Naive B cell (primary cell): ENCODE measurements at places on chromosomes 3 and 15.

- peak; percentile 19 for DNase-seq
Observed at GRCh38 chr3:125585595-125586223, 9.6 kb downstream of the OSBPL11 start.

- DNase-seq, result no peak
Observed at GRCh38 chr15:63978511-63979261, 67.6 kb downstream of the DAPK2 start.

- DNase-seq, result no peak
Observed at GRCh38 chr15:95394186-95395067, 936.1 kb upstream of the NR2F2 start.

DNA sequence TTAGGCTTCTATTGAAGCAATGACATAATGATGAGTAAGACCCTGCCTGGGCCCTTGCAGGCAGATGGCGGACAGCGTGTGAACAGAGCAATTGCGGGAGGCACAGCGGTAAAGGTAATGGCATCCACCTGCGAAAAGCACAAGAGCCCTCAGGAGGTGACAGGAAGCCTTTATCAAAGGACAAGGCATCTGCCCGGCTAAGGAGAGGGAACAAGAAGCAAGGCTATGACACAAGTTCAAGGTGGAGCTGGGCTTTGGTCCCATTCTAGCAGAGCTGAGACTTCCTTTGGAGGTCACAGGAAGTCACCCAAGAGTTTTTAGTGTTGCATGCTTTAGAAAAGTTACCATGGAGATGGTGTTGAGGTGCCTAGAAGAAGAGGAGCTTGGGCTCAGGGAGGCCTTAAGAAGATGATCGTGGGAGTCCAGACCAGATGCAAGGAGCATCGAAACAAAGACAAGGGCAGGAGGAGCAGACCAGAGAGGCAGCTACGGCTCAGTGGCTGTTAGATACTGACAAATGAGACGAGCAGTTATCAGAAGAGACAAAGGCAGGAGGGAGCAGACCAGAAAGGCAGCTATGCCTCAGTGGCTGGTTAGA is 34.5 kb downstream of the OSBPL10 start:
- DNase-seq, result no peak

DNA sequence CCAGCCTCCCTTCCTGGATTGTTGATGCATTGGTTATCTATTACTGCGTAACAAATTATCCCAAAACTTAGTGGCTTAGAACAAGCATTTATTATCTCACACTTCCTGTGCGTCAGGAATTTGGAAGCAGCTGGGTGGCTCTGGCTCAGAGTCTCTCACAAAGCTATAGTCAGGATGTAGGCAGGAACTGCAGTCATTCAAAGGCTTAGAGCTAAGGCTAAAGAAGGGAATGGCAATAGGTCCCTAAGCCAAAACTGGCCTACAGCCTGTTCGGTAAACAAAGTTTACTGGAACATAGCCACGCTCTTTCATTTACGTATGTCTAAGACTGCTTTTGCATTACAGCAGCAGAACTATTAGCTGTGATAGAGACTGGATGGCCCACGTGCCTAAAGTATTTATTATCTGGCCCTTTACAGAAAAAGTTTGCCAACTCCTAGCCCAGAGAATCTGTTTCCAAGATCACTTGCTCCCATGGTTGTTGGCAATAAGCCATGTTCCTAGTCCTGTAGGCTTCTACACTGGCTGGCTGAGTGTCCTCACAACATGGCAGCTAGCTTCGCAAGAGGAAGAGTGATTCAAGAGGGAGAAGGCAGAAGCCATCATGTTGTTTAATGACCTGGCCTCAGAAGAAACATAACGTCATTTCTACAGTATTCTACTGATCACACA is 132.4 kb downstream of the SNRK start:
- DNase-seq, result no peak

DNA sequence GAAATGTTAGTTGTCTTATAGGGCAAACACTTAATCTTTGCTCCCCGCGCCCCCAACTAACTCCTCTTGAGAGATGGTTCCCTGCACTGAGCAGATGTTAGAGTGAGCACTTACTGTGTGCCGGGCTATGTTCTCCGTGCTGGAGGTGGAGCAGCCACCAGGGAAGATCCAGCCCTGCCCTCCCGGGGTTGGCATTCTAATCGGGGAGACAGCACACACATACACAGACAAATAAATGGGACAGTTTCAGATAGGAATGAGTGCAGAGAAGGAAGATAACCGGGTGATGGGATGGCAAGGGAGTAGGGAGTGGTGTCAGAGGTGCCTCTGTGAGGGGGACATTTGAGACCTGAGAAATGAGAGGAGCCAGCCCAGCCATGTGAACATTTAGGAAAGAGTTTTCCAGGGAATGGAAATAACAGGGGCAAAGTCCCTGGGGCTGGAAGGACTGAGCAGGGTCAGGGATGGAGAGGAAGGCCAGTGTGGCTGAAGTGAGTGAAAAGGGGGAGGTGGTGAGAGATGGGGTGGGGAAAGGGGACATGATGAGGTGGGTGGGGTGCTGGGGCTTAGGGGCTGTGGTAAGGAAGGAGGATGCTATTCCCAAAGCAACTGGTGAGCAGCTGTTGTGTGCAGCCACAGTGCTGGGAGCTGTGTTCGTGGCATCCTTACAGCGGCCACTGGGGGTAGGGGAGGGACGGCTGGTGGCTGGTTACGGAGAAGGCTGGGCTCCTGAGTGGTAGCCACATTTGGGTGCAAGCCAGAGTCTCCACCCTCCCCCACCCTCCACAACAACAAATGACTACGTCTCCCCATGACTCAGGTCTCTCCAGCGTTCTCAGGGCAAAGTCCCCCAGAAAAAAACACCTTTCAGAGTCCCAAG is 15.4 kb upstream of the FGD5 start:
- DNase-seq, result no peak

GRCh38 chr3:162764051-162764807 is 1267.6 kb downstream of the OTOL1 start:
- no peak for DNase-seq

DNA sequence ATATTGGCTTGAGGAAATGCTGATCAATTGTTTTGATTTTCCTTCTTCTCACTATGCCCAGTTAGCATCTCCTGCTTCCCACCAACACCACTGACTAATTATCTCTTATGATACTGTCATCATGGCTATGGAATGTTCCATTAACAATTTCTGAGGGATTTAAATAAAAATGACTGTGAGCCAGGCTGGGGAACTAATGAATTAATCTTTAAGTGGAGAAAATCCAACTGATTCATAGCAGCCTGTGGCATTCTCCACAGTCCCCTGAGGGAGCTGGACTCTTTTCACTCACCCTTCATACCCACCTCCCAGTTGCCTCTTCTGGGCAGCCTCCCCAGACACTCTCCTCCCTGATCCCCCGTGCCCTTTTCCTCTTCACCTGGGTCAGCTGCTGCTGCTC is 353.6 kb downstream of the CLSTN2 start:
- no peak for DNase-seq

- DNase-seq, result no peak
Observed at GRCh38 chr3:188241883-188242282, 87.9 kb downstream of the LPP start.

- DNase-seq, result no peak
Observed at GRCh38 chr15:92846741-92847140, 53.4 kb upstream of the CHD2 start.

DNA sequence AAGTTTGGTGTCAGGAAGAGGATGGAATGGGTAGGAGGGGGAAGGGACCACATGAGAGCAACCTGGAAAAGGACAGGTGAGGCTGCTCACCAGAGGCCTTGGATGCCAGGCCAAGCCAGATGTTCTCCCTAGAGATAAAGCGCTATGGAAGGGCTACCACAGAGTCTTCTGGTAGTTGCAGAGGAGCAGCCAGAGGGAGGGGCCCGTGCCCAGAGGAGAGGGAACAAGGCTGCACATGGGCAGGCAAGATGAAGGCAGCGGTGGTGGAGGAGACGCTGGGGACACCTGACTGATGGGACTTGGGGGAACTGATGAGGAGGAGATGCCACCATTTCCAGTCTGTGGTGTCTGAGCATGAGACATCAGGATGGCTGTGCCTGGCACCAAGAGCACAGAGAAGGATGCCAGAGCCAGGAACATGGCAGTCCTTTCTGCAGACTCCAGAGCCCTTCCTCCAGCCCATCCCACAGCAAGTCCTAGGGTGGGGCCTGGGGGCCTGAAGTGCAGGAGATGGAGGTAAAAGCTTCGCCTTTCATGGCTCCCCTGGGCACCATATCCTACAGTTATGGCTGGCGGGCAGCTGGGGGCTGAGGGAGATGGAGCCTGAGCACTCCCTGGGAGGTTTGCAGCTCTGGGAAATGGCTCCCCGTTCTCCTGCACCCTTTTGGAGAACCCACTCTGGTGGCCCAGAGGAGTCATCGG is 103.0 kb downstream of the ETFA start:
- no peak for DNase-seq

- DNase-seq, result peak; percentile 29
Observed at GRCh38 chr15:43253431-43254403, 13.0 kb downstream of the TGM5 start.

GRCh38 chr3:149767720-149768119 is 15.4 kb upstream of the COMMD2 start:
- no peak for DNase-seq

DNA sequence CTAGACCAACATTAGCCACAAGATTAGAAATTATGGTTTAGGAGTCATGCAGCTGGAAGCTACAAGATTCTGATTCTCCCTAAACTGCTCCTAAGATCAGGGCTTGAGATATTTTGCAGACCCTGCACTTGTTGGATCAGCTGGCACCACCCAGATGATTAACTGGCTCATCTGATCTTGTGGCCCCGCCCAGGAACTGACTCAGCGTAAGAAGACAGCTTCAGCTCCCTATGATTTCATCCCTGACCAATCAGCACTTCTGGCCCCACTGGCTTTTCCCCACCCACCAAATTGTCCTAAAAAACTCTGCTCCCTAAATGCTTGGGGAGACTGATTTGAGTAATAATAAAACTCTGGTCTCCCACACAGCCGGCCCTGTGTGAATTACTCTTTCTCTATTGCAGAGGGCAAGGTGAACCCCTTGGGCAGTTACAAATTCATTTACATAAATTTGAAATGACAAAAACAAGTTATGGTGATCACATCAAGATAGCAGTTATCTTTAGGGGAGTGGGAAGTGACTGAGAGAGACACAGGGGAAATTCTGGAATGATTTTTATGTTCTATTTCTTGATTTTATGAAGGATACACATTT is 76.5 kb downstream of the CD200R1L start:
- no peak for DNase-seq

DNA sequence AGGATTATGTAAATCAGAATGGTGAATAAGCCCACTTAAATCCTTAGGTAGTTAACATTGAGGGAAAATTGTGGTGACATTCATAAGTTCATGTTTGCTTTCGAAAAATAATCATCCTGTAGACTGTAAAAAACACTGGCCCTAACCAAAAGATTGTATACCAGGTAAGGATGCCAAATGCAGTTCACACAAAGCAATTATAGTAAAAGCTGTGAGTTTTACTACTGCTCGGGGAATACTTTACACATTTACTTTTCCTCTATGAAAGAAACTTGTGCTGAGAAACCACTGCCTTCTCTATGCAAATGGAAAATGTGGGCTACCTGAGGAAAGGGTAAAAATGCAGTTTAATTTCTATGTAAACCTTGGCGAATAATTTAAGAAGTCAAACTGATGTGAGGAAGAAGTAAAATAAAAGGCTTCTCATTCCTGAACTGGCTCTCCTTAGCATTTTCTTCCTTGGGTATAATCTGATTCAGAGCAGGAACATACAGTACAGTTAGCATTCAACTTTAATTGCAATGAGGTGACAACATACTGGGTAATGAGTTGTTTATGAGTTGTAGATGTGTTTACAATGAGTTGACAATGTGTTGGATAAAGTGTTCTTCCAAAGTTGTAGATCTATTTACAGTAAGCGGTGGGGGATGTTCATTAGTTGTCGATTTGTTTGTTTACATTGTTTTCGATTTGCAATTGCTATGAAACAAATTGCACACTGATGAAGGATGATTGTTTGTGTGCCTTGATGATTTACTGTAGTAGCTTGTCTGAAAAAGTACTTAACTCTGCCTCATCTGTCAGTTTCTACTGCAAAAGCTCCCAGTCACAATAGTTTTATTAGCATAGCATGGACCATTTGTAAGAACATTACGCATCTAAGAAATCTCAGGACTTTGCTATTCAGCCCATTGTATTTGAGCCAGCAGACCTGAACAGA is 453.0 kb upstream of the DPH6 start:
- no peak for DNase-seq

DNA sequence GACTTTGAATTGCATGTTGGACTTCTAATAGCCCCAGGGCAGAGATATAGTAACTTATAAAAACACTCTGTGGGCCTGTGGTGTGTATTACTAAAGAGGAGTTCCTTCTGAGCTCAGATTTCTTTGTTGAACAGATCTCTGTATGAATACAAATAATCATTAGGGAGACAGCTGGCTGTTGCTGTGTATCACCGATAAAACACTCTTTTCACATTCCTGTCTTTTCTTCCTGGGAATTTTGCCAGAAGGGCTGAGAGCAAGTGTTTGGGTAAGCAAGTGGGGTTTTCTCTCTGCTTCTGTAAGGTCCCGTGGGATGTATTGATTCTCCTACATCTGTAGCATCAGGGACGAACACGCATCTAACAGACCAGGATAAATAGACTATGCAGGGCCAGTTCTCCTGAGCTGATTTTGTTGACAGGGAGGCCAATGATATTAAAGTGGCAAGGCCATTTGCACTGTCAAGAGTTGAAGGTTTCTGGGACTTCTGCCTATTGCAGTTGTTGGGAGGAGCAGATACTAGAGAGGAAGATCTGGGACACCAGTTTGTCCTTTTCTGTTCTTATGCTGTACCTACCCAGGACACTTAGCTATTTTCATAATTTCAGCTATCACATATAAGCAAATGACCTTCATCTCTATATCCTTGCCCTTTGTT is 225.9 kb upstream of the CD96 start:
- no peak for DNase-seq

GRCh38 chr3:46619845-46620778 is 7.8 kb downstream of the FAM240A start:
- DNase-seq, result no peak

DNA sequence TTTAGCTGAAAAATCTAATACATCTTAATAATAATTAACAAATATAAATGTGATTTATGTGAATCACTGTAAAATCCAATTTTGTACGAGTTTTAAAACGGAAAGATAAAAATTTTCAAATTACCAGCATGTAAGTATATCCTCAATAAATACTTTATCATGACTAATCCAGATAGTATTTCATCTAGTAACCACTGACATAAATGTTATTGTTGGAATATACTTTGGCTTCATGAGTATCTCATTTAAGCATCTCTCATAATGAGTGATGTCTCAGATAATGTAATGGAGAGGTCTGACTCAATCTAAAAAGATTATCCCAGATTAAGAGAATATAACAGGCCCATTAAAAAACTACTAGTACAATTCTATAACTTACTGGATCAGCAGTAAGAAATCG is 216.3 kb downstream of the STAG1 start:
- DNase-seq, result no peak

- DNase-seq, result no peak
Observed at GRCh38 chr3:23739536-23739935, 66.2 kb upstream of the UBE2E1 start.

- no peak for DNase-seq
Observed at GRCh38 chr3:148748283-148748682, 50.6 kb downstream of the AGTR1 start.

DNA sequence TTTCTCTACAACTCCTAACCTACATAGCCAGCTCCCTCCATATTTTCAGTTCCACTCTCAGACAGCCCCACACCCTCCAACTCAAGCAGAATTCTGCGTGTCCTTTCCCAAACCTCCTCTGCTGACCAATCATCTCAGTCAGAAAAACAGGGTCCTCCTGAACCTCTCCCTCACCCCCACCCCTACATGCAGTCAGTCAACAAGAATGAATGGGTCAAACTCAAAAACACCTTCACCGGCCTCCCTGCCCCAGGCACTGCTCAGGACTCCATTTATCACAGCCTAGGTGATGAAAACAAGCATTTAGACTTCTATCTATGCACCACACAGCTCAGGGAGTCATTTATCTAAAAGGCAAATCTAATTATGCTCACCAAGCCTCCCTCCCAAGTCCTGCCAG is 32.4 kb downstream of the MYL3 start:
- DNase-seq, result no peak
